COR-L47 (cell line): ENCODE measurements at places on chromosomes 7 and 10.

- no peak for DNase-seq
These were observed 96.7 kb downstream of the HTR5A start for GRCh38 chr7:155166673-155167370.

DNA sequence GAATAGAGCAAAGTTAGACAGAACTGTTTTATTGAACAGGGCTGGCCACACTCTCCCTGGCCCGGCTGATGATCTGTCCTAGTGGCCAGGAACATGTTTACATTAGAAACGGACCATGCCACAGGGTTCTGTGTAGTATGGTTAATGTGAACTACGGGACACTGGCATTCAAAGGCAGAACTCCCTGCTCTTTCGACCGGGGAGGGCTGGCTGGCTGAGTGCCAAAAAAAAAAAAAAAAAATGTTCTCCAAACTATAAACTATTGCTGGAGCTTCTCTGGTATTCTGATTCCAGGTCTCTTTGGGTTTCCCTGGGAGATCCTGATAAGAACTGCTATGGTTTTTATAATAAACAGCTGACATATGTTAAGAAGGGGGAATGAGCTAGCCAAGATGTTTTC, 1262.6 kb upstream of the SORCS1 start:
- no peak for DNase-seq

GRCh38 chr10:123017421-123018165, 8.8 kb downstream of the ACADSB start:
- DNase-seq: no peak

- DNase-seq: no peak
These were observed 269.5 kb upstream of the SLC26A5 start for GRCh38 chr7:103715376-103716120.

GRCh38 chr10:36489181-36489580, 636.2 kb upstream of the ANKRD30A start:
- DNase-seq: no peak

DNA sequence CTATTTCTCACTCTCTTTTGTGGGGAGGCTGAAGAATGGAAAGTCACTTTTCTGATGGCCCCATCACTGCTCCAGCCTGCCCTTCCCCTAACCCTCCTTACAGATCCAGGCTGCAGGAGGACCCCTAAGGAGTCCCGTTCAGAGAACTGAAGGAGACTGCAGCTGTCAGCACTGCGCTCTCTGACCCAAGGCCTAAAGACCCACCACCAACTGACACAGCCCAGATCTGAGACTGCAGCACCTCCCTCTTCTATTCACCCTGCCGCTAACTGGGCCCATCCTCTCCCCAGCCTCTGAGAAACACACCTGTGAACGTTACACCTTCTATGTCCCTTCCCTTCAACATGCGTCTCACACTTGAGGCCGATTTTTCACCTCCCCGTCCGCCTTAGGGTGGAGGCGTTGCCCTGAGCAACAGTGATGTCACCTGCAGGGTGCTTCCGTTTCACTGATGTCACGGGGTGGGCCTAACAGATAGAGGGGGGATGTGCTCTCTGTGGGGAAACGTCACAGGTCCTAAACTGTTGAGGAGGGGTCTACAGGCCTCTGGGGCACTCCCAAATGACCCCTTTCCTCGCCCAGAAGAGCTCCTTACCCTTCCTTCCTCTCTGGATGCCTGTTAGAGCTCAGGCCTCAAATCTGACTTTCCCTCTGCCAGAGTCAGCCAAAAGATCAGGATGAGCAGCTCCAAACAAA, 5.1 kb downstream of the ITPRIP start:
- no peak for DNase-seq

DNA sequence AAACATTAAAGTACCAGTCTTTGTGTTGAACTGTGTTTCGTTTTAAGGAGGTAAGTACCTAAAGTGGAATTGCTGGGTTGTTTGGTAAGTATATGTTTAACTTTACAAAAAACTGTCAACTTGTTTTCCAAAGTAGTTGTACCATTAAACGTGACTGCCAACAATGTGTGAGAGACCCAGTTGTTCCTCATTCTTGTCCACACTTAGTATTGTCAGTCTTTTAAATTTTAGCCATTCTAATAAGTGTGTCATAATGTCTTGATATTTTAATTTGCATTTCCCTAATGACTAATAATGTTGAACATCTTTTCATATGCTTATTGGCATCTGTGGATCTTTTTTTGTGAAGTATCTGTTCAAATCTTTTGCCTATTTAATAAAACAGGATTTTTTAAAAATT, 74.3 kb downstream of the POLL start:
- DNase-seq: no peak
